PC-9 (cell line): ENCODE measurements at places on chromosomes 1 and 21. TPM values are rescaled to one million over a fixed set of nuclear protein-coding genes. Genes with fewer than 3 reads are reported as not detected.

The CYP4A22 gene
- total RNA-seq: not detected in 2 replicates

The RPRD2 gene
- total RNA-seq: 24.3 and 36.2 TPM in 2 replicates

The CCDC30 gene
- total RNA-seq: 6.9 and 10.2 TPM in 2 replicates

The MYCL gene
- 3.8 and 6.2 TPM in 2 replicates for total RNA-seq

The NUF2 gene
- total RNA-seq: 21.6 and 33.3 TPM in 2 replicates

The UBE2U gene
- total RNA-seq: not detected in 2 replicates

The RWDD3 gene
- 11.3 and 13.3 TPM in 2 replicates for total RNA-seq

The ANKRD35 gene
- 0.78 and 1.2 TPM in 2 replicates for total RNA-seq

The NIBAN1 gene
- total RNA-seq: 29.3 and 31.5 TPM in 2 replicates

The VASH2 gene
- total RNA-seq: 0.55 TPM in 1 of 2 replicates, not detected in the other

The VTCN1 gene
- 3.6 and 5.0 TPM in 2 replicates for total RNA-seq

The ZNF593OS gene
- total RNA-seq: not detected in 2 replicates

The C2CD2 gene
- total RNA-seq: 26.8 and 27.9 TPM in 2 replicates

DNA sequence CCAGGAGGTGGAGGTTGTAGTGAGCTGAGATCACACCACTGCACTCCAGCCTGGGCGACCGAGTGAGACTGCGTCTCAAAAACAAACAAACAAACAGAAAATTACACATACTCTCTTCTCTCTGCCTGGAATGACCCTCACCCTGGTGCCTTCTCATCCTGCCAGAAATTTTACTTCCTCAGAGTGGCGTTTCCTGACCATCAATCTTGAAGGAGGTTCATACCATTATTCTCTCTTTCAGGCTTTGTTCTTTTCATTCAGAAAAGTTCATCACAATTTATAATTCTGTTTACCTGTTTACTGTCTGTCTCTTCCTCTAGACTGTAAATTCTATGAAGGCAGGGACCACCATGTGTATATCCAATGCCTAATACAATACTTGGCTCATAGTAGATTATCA lies 79.3 kb downstream of the RPS6KA1 start:
- no peaks in the 10 kb centered on the region for H3K36me3 ChIP-seq
- DNase-seq: no peak
- no peaks in the 10 kb centered on the region for H3K27me3 ChIP-seq
- H3K27ac ChIP-seq: no peak overlapping the region
- H3K4me3 ChIP-seq: no peak overlapping the region

- H3K4me3 ChIP-seq: no peak overlapping the region
- H3K36me3 ChIP-seq: peaks cover 23% of the 10 kb centered on the region
- no peak for DNase-seq
- H3K27me3 ChIP-seq: no peaks in the 10 kb centered on the region
Observed at GRCh38 chr1:94526152-94526980, 15.2 kb downstream of the F3 start.

- peaks cover 42% of the 10 kb centered on the region for H3K36me3 ChIP-seq
- DNase-seq: no peak
- H3K27me3 ChIP-seq: no peaks in the 10 kb centered on the region
- H3K4me1 ChIP-seq: peaks cover 19% of the 10 kb centered on the region
Observed at GRCh38 chr1:200899954-200900867, 5.5 kb downstream of the INAVA start.

- H3K27ac ChIP-seq: no peak overlapping the region
- H3K4me1 ChIP-seq: no peaks in the 10 kb centered on the region
- H3K36me3 ChIP-seq: no peaks in the 10 kb centered on the region
- DNase-seq: no peak
Observed at GRCh38 chr1:154707901-154708463, 100.0 kb upstream of the ADAR start.

GRCh38 chr1:168591066-168591465 lies 14.7 kb downstream of the XCL1 start:
- no peak for DNase-seq
- no peaks in the 10 kb centered on the region for H3K36me3 ChIP-seq
- no peaks in the 10 kb centered on the region for H3K4me1 ChIP-seq
- H3K4me3 ChIP-seq: no peak overlapping the region
- no peak overlapping the region for H3K27ac ChIP-seq

DNA sequence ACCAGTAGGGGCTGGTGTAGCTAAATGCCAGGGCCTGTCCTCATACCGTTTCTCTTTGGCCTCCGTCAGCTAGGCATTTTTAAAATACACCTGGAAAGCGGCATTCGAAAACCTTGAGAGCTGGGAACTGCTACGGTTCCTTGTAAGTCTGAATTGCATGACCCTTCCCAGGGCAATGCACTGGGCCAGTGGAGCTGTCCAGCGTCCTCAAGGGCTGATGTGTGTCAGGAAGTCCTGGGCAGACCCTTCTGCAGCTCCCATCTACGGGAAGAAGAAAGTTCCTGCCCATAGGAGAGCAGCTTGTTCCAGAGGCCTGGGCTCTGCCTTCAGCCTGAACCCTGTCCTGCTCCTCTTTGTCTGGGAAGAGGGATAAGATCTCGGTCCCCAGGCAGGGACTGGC lies 34.1 kb downstream of the UBASH3A start:
- no peaks in the 10 kb centered on the region for H3K36me3 ChIP-seq
- no peak overlapping the region for H3K27ac ChIP-seq
- no peaks in the 10 kb centered on the region for H3K27me3 ChIP-seq

GRCh38 chr1:183205196-183205781 lies 19.2 kb downstream of the LAMC2 start:
- peaks cover 6% of the 10 kb centered on the region; the same call in 1 of the 2 replicates for H3K36me3 ChIP-seq
- H3K27ac ChIP-seq: no peak overlapping the region
- H3K4me3 ChIP-seq: no peak overlapping the region
- no peak for DNase-seq

DNA sequence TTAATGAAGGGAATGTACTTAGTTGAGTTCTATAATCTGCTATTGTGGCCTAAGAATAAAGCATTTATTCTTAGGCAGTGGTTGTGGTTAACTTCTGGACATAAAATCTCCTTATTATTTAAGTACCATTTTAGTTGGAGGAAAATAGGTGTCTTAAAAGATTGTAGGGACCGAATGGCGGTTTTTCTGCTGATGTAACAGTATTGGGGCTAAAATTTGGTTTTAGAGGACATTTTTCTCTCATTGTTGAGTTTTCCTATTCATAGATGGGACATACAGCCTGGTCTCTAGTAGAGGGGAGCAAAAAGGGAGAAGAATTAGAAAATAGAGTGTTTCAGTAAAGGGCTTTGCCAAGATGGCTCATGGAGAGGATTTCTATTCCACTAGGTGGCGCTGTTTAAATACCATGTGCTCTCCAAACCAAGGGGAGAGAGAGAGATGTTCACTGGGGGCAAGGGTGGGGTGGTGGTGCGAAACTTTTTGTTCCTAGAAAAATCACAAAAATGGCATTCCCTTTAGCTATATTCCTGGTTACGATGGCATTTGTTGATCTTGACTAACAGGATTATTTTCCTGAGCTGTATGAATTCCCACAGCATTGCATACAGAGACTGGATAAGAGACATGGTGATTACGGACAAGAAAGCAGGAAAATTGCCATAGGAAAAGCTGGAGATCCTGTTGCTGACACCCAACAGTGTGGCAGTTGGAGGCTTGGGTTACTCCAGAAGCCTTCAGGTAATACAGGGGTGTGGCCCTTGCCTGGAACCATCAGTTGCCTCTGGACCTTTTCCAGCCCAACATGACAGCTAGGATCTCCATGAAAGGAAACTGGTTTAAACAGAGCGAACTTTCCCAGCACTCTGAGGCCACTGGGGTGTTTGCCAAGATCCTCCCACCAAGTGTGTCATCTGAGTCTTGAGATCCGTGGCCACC lies 18.2 kb upstream of the FCGR2A start:
- no peaks in the 10 kb centered on the region for H3K36me3 ChIP-seq
- H3K27ac ChIP-seq: no peak overlapping the region
- peaks cover 25% of the 10 kb centered on the region for H3K27me3 ChIP-seq
- no peak overlapping the region for H3K4me3 ChIP-seq
- H3K4me1 ChIP-seq: no peaks in the 10 kb centered on the region
- DNase-seq: peak; percentile 39

GRCh38 chr21:41322496-41323382 lies 6.1 kb downstream of the FAM3B start:
- no peak overlapping the region for H3K27ac ChIP-seq
- H3K4me3 ChIP-seq: no peak overlapping the region
- no peaks in the 10 kb centered on the region for H3K36me3 ChIP-seq
- no peaks in the 10 kb centered on the region for H3K27me3 ChIP-seq
- no peaks in the 10 kb centered on the region for H3K4me1 ChIP-seq

DNA sequence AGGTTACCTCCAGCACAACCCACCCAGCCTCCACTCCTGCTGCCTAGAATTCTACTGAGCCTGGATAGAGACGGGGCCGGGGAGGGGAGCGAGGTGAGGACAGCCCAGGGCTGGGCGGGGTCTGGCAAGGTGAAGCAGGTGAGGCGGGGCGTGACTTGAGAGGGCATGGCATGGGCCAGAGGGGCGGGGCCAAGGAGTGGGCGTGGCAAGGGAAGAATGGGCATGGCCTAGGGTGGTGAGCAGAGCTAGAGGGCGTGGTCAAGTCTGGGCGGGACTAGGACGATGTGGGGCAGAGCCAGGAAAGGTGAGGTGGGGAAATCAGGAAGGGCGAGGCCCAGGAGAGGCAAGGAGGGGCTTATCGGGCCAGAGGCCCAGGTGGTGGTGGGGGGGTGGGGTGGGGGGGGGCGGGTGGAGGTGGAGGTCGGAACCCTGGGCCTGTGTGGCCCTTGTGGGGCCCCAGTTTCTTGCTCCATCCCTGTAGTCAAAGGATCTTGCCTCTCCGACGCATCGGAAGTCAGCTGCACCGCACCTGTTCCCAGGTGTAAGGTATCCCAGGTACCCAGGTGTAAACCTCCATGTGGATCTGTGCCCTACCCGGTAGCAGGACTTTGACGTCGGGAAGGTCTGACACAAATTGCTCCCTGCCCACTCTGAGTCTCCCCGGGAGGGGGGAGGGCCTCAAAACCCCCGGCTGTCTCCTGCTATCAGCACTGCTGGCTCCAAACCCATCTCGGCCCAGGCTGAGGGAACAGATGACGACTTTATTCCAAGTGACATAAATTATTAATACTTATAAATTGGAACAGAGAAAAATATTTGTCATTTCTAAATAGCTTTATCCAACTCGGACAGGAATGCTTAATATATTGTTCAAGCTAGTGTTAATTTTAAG lies 32.9 kb upstream of the UTS2 start:
- no peak overlapping the region for H3K27ac ChIP-seq
- H3K4me1 ChIP-seq: no peaks in the 10 kb centered on the region
- no peaks in the 10 kb centered on the region for H3K36me3 ChIP-seq

GRCh38 chr1:119139403-119139802 lies 1.1 kb downstream of the WARS2 start:
- peaks cover 31% of the 10 kb centered on the region for H3K4me1 ChIP-seq
- peak overlapping the region; percentile 75 for H3K4me3 ChIP-seq
- peak overlapping the region; percentile 96 for H3K27ac ChIP-seq
- DNase-seq: no peak
- no peaks in the 10 kb centered on the region for H3K27me3 ChIP-seq

- peak; percentile 33 for DNase-seq
- H3K4me3 ChIP-seq: no peak overlapping the region
- no peak overlapping the region for H3K27ac ChIP-seq
- H3K36me3 ChIP-seq: no peaks in the 10 kb centered on the region
- H3K4me1 ChIP-seq: no peaks in the 10 kb centered on the region
- H3K27me3 ChIP-seq: no peaks in the 10 kb centered on the region
Observed at GRCh38 chr1:82225421-82226185, 424.9 kb downstream of the ADGRL2 start.

GRCh38 chr1:87937831-87938395 lies 609.2 kb downstream of the LMO4 start:
- no peak overlapping the region for H3K27ac ChIP-seq
- H3K36me3 ChIP-seq: no peaks in the 10 kb centered on the region
- H3K4me1 ChIP-seq: no peaks in the 10 kb centered on the region
- no peaks in the 10 kb centered on the region for H3K27me3 ChIP-seq

GRCh38 chr21:27734146-27734545 lies 767.3 kb upstream of the ADAMTS5 start:
- H3K4me1 ChIP-seq: no peaks in the 10 kb centered on the region
- no peaks in the 10 kb centered on the region for H3K27me3 ChIP-seq
- H3K36me3 ChIP-seq: no peaks in the 10 kb centered on the region
- H3K4me3 ChIP-seq: no peak overlapping the region

- no peak overlapping the region for H3K4me3 ChIP-seq
- no peaks in the 10 kb centered on the region for H3K4me1 ChIP-seq
- H3K36me3 ChIP-seq: no peaks in the 10 kb centered on the region
- DNase-seq: no peak
- no peaks in the 10 kb centered on the region for H3K27me3 ChIP-seq
Observed at GRCh38 chr1:186804679-186805078, 24.1 kb upstream of the PLA2G4A start.

DNA sequence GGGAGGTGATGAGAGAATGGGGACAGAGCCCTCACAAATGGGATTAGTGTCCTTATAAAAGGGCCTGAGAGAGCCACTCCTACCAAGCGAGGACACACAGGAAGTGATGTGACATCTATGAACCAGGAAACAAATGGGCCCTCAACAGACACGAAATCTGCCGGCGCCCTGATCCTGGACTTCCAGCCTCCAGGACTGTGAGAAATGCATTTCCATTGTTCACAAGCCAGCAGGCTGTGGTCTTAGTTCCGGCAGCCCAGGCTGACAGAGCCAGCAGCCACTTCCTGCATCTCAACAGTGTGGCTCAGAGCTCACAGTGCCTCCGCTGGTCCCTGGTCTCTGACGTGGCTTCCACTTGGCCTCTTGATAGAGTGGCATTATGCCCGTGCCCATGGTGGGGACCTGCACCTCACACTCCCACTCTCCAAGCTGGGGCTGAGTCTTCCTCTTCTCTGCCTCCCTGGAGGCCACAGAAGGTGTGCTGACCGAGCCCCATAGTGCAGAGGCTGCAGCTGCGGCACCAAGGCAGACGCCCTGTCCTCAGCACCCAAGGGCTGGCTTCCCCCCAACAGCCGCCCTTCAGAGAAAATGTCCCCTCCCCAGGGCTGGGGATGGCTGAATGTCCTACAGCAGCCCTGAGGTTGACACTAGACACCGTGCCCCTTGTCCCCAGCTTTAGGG lies 44.9 kb downstream of the ACOT7 start:
- no peaks in the 10 kb centered on the region for H3K27me3 ChIP-seq
- H3K4me3 ChIP-seq: no peak overlapping the region
- H3K4me1 ChIP-seq: peaks cover 9% of the 10 kb centered on the region
- H3K27ac ChIP-seq: no peak overlapping the region
- DNase-seq: peak; percentile 37
- H3K36me3 ChIP-seq: no peaks in the 10 kb centered on the region

DNA sequence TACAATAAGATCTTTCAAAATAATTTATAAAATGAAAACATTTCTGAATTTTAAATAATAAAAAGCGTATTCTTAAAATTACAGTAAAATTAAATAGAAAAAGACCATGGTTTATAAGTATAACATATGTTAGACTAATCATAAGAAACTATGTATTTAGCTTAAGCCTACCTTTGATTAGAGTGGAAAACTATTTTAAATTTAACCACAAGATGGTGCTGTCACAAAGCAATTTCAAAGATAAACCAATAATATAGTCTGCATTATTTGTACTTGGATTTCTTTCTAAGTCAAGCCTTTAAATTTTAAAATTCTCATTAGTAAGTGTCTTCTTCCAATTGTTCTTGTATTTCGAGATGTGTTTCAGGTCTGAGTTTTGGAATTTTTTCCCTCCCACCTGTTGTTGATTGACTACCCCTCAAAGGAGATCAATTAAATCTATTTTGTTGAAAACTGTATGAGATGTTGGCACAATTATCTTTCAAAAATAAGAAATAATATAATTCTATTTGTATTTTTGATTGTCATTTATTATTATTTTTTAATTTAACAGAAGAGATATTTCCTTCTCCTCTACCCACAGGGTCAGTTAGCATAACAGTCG lies 459.8 kb downstream of the KCNT2 start:
- H3K4me1 ChIP-seq: no peaks in the 10 kb centered on the region
- no peaks in the 10 kb centered on the region for H3K36me3 ChIP-seq
- H3K4me3 ChIP-seq: no peak overlapping the region
- no peak for DNase-seq

GRCh38 chr21:25586791-25587190 lies 20.5 kb downstream of the MRPL39 start:
- no peak overlapping the region for H3K27ac ChIP-seq
- H3K36me3 ChIP-seq: no peaks in the 10 kb centered on the region
- no peaks in the 10 kb centered on the region for H3K27me3 ChIP-seq
- H3K4me3 ChIP-seq: no peak overlapping the region
- H3K4me1 ChIP-seq: no peaks in the 10 kb centered on the region
- no peak for DNase-seq
